Midbrain (tissue), 1 donor: ENCODE measurements at places on chromosomes 3 and 15.

- DNase-seq = no peak
Observed at GRCh38 chr3:73739791-73740453, 115.2 kb upstream of the PDZRN3 start.

DNA sequence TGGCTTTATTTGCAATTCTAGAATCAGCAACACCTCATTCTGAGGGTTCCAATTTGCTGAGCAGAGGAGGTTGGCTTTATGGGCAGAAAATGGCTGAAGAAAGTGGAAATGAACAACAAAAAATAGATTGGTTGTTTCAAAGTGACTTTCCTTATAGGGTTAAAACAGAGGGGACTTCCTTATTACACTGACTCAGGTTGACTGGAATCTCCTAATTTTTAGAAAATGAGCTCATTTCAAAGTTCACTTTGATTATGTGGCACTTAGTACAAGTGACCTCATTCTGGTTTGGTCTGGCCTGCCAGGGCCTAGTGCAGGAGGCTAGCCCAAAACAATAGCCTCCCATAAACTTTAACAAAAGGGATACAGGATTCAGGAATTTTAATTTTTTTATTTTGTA is 41.4 kb downstream of the NFKBIZ start:
- no peak for DNase-seq

- DNase-seq = no peak
Observed at GRCh38 chr3:62151591-62151990, 221.8 kb downstream of the FEZF2 start.

DNA sequence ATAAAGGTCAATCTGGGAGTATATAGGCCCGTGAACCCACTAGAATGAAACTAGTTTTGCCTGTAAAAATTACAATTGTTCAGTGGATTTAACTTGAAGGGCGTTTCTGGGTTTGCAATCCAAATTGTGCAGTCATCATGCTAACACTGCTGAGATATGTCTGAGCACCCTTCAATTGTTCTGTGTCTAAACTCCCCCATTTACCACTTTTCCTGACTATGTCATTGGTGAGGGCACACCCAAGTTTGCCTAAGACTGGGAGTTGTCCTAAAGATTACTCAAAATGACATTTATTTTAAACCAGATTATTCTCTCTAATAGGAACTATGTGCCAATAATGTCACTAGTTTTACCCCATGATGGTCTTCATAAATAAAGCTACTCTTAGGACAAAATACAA is 54.6 kb downstream of the EMC4 start:
- no peak for DNase-seq

DNA sequence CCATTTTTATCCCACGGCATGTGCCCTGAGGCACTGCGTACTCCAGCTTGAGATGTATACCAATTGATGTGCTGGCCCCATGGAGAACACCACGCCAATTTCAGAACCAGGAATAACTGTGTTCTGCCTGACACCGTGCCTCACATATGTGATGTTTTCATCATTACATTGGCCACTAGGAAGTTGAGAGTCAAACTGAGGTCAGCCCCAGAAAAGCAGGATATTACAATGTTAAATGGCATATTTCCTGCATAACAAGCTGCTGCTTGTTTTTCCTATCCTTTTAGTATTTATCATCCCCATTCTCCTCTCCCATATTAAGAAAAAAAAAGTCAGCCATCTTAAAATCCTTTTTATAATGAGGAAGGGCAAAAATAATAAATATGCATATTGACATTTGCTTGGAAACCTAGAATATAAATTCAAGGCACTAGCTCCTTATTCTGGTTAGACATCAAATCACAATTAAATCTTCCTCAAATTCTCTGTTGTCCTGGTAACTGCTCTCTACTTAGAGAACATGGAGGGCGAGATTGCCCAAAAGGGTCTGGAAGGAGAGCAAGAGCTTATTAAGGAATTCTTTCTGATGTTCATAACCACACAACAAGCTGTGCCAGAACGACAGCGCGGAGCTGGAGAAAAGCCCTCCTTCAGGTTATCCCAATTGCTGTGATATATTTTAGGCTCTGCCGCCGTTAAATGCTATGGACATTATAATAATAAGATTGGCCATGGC is 112.6 kb downstream of the UACA start:
- DNase-seq = no peak

DNA sequence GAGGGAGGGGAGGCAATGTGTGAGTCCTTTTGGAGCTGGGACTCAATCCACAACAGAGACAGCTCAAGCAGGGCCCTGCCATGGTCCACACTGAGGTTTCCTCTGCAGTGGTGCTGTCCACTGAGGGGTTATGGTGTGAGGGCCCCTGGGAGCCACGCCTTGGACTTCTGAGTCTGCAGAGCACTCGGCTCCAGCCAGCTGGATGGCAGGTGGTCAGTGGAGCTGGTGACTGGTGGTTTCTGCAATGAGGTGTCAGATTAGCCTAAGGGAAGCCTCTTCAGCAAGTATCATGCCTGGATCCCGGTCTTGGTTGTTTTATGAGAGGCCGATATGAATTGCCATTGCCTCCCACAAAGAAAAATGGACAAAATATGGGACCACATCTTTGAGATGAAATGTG is 21.7 kb downstream of the LSM3 start:
- DNase-seq = no peak

GRCh38 chr3:126745760-126746394 is 41.8 kb downstream of the CHCHD6 start:
- DNase-seq = no peak

- no peak for DNase-seq
Observed at GRCh38 chr3:127073941-127074820, 91.3 kb downstream of the PLXNA1 start.

GRCh38 chr15:68972201-68973065 is 42.1 kb upstream of the NOX5 start:
- no peak for DNase-seq

DNA sequence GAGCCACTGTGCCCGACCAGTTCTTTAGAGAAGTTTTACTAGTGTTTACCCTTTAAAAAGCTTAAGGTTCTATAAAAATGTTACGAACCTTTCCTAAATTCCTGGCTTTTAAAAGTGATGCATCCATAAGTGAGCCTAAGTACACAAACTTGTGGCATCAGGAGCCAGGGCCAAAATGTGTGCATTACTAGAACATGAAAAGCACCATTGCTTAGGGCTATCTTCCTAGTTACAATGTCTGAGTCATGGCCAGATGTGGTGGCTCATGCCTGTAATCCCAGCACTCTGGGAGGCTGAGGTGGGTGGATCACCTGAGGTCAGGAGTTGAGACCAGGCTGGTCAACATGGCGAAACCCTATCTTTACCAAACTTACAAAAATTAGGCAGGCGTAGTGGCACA is 39.9 kb downstream of the LEO1 start:
- no peak for DNase-seq

- DNase-seq = no peak
Observed at GRCh38 chr3:13533885-13534301, 15.0 kb upstream of the FBLN2 start.

- no peak for DNase-seq
Observed at GRCh38 chr15:77826006-77826695, 193.4 kb upstream of the LINGO1 start.

DNA sequence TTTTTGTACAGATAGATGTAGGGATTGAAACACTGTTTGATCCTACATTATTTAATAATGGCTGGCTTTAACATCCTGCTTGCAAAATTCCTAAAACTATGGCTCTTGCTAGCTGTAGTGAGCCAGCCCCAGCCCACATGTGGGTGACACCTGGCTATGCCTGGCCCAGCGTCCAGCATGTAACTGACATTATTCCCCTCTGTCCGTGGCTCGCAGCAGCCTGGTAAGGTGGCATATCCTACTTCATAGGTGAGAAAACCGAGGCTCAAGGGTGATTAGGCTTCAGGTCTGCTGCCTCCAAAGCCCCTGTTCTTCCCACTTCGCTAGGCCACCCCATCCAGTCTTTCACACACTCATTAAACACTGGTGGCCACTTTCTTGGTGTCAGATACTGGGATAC is 1.6 kb downstream of the CALML4 start:
- DNase-seq = no peak

- no peak for DNase-seq
Observed at GRCh38 chr3:5141760-5142159, 19.7 kb downstream of the ARL8B start.

DNA sequence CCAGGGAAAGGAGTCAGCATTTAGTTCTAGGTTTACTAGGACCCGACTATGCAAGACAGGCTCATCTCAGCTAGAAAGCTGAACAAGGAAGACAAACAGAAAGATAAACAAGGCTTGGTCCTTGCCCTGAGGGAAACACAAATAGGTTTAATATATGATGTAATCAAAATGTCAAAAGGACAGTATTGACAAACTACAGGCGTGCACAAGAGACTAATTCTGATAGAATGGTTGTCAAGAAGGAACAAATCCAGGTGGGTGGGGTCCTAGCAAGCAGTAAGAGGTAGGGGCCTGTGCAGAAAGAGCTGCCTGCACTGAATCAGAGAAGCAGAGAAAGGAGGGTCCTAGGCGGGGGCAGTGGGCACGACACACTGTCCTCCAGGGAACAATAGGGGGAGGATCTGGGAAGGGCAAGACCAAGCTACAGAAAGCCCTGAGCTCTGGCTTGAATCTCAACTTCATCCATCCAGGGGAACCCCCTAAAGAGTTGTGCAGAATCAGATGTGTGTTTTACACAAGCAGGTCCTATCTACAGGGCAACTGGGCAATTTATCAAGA is 23.4 kb downstream of the RFTN1 start:
- no peak for DNase-seq

DNA sequence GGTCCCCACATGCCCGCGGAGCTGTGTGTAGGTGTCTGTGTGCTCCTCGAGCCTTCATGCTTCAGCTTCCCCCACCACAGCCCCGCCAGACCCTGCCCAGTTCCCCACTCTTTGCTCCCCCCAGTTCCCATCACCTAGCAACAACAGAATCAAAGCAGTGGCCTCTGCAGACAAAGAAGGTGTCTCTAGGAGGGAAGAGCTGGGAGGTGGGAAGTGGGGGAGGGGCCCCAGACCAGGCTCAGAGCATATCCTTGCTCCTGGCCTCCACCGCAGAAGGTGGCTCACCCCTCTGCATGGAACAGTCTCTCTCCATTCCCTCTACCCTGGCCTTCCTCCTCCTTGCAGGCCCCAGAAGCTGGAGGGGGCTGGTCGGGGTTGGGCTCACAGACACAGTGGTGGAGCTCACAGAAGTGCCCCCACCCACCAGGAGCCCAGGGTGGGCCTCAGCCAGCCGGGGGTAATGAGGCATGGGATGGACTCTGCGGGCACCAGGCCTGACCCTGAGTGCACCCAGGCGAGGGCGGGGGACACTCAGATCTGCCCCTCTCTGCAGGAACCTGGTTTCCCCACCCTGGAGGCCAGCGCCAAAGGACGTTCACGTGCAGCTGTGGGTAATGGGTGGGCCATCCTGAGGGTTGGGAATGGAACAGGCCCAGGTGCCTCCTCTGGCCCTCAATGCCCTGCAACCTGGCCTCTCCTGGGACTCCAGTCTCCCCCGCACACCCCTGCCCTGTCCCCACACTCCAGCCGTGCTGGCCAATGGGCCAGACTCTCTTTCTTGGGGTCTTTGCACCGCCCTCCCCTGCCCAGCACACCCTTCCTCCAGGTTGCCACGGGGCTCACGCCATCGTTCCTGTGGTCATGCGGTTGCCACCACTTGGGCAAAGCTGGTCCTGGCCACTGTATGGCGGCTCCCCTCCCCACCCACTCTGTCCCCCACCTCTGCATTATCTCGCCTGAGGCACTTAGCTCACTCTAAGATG is 53.4 kb downstream of the TPRA1 start:
- DNase-seq = no peak

- no peak for DNase-seq
Observed at GRCh38 chr3:176074096-176074495, 1123.2 kb downstream of the TBL1XR1 start.

DNA sequence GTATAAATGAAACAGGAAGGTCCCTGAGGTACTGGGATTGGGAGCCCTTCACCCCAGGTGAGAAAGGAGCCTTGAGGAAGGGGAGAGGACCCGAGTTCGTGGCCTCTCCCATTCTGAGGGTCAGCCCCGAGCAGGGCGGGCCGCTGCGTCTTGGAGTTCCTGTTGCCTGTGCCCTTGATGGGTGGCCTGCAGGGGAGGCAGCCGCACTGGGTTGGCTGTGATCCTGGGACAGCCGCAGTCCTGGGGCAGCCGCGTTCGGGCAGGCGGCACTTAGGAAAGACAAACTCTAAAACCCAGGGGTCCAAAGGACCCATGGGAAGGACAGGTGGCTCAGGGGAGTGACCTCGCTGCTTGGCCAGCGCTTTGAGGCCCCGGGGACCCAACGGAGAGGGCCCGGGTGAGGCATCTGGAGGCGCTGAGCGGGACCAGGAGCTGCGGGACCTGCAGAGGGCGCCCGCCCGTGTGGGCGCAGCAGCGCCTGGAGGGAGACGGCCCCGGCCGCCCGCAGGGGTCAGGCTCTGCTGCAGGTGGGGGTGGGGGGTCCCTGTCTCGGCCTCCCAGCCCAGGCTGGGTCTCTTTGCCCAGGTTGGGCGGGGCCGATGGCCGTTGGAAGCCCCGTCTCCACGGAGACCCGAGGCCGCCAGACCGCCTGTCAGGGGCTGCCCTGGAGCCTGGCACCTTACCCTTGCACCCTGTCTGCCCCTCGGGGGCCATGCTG is 65.1 kb downstream of the HMCES start:
- peak; percentile 3 for DNase-seq

DNA sequence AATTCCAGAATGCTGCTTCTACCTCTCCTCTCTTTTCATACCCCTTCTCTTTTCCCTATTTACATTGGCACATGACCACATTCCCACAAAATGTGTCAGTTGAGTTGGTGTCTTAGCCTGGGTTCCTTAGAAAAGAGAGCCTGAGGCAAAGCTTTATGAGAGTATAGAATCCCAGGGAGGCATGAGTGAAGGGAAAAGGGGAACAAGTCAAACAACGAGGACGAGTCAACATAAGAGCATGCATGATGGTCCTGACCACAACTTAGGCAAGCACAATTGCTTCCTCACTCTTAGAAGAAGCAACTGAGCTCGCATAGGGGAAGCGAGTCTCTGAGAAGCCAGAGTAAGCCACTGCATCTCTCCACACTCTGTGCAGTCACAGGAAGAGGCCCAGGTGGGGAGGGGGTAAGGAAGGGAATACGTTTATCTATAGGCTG is 15.4 kb upstream of the ZNF774 start:
- peak; percentile 8 for DNase-seq

- DNase-seq = no peak
Observed at GRCh38 chr15:63186065-63186464, 3.3 kb upstream of the RAB8B start.

DNA sequence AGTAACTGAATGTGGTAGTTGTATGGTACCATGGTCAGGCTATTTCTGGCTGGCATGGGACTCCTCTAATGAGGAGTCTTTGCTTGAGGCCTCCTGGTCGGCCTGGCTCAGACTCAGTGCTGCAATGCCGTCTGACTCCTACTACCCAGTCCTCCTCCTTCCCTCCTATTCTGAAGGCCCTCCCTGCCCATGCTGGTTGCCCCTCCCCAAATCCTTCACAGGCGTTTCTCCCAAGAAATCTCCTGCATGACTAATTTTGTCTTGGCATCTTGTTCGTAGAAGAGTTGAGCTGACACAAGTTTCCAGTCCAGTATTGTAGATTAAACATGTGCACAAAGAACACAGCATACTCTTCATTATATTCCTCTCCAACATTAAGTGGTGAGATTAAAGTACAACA is 115.5 kb downstream of the NFKBIZ start:
- no peak for DNase-seq
